Esophagus muscularis mucosa (tissue), 4 donors: ENCODE measurements at places on chromosomes 2 and 18. TPM values are rescaled to one million over a fixed set of nuclear protein-coding genes. Genes with fewer than 3 reads are reported as not detected.
A peak's percentile ranks its signal among the peaks of the same experiment; 100 is the strongest.

DNA sequence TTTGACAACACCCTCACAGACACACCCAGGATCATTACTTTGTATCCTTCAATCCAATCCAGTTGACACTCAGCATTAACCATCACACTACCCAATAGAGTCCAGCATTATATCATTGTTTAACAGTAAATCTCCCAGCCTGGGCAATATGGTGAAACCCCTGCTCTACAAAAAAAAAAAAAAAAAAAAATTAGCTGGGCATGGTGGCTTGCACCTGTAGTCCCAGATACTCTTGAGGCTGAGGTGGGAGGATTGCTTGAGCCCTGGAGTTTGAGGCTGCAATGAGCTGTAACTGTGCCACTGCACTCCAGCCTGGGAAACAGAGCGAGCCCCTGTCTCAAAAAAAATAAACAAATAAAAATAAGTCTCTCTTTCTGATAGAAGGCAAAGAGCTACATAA lies 304.0 kb downstream of the STK39 start:
- no peak overlapping the region for H3K27ac ChIP-seq
- DNase-seq, result no peak
- peaks cover 3% of the 10 kb centered on the region for H3K4me1 ChIP-seq
- H3K27me3 ChIP-seq, result no peaks in the 10 kb centered on the region

DNA sequence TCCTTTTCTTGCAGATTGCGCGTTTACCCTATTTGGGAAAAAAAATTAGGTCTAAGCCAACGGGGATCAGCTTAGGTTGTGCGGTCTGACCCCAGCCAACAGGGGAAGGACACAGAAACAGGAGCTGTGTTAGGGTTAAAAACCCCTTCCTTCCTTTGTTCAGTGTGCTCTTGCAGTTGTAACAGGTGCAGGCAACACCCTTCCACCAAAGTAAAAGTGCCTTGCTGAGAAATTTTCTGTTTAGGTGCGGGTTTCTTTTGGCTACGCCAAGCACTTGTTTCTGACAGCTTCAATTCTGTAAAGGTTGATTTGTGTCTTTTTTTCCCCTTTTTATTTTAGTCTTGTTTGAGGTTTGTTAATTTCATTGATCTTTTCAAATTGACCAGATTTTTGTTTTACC lies 92.5 kb downstream of the PTPN4 start:
- no peak overlapping the region for H3K4me3 ChIP-seq
- no peak overlapping the region for H3K27ac ChIP-seq
- no peaks in the 10 kb centered on the region for H3K36me3 ChIP-seq
- H3K27me3 ChIP-seq, result no peaks in the 10 kb centered on the region
- no peaks in the 10 kb centered on the region for H3K4me1 ChIP-seq
- no peak for DNase-seq

GRCh38 chr2:63926815-63927214 lies 85.1 kb downstream of the UGP2 start:
- H3K4me3 ChIP-seq, result no peak overlapping the region
- no peaks in the 10 kb centered on the region for H3K4me1 ChIP-seq
- no peaks in the 10 kb centered on the region for H3K27me3 ChIP-seq
- DNase-seq, result no peak
- H3K36me3 ChIP-seq, result peaks cover 27% of the 10 kb centered on the region

DNA sequence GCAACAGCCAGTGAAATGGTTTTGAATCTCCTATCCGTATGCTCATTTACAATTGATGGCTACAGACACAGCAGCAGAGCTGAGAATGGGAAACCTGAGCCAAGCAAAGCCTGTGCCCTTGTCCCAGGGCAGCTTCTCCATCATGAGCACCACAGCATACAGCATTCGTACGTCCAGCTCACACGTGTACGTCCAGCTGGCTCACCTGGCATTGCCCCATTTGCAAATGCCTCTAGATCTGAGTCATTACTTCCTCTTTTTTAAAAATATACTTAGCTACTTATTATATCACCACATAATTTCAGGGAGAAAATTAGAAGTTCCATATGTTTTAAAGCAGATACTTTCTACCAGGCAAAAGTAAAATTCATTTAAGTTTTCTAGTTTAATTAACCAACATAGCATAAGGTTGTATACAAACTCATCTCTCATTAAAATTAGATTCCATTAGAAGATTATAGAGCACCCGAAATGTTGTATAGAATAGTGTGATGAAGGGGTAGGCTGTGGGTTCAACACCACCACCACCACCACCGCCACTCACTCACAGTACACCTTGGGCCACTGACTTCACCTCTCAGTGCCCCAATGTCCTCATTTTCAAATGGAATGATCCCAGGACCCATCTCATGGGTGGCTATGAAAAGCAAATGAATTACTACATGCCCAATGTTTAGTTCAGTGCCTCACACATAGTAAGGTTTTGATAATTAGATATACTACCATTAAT lies 31.4 kb upstream of the TMEM177 start:
- H3K4me1 ChIP-seq, result no peaks in the 10 kb centered on the region
- H3K27me3 ChIP-seq, result no peaks in the 10 kb centered on the region
- H3K4me3 ChIP-seq, result no peak overlapping the region
- no peak overlapping the region for H3K27ac ChIP-seq

DNA sequence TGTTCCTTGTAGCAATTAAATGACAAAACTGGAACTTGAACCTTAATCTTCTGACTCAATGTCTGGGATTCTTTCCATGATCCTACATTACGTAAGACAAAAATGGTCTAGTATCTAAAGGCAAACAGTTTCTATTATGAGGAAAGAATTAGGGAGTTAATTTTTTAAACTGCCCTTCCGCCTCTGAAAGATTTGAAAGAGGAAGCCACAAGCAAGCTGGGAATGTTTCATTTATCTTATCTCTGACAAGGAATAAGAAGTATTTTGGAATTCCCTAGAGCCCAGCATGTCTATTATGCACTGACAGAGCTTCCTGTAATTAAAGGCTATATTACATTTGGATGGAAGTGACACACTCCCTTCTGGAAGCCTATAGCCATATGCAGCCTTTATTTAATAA lies 558.8 kb upstream of the CDH2 start:
- H3K4me1 ChIP-seq, result no peaks in the 10 kb centered on the region
- H3K27me3 ChIP-seq, result no peaks in the 10 kb centered on the region
- no peak for DNase-seq

DNA sequence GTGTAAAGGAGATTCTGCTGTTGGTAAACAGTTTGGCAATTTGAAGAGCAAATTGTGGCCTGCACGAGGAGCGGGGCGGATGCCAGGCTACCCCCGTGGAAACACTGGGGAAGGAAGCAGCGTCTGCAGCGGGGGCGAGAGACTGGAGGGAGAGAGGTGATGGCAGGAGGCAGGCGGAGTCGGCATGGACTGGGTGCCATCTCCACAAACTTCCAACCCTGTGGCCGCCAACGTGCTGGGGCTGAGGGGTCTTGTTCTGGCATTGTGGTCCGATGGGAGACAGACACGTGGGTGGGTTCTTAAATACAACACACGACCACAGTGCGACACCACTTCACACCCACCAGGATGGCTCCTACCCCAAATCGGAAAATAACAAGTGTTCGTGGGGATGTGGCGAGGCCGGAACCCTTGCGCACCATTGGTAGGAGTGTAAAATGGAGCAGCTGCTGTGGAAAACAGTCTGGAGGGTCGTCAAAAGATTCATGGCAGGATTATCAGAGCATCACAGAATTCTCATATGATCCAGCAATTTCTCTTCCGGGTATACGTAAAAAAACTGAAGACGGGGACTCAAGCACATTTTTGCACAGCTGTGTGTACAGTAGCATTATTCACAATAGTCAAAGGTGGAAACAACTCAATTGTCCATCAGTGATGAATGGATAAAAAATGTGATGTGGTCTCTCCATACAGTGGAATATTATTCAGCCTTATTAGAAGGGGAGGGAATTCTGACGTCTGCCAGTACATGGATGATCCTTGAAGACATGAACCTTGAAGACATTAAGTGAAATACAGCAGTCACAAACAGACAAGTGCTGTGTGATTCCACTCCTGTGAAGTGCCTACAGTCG lies 82.4 kb upstream of the HPCAL1 start:
- DNase-seq, result no peak
- peaks cover 30% of the 10 kb centered on the region for H3K27me3 ChIP-seq
- H3K27ac ChIP-seq, result no peak overlapping the region
- no peaks in the 10 kb centered on the region for H3K36me3 ChIP-seq
- no peak overlapping the region for H3K4me3 ChIP-seq

DNA sequence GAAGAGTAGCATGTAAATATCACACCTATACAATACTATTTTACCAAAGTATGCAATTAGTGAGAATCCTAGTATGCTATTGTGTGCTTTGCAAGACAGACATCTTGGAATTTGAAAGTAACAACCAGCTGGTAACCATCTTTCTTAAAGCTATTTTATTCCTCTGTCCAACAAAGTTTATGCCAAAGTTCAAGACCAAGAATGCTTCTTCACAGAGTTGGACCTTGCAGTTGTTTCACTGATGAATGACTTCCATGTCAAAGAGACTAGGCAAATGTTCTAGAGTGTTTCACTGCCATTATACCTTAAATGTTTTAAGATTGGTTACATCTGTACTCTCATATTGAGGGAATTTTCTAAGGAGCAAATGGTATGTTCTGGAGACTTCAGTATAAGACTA lies 215.2 kb upstream of the CRIM1 start:
- no peaks in the 10 kb centered on the region for H3K27me3 ChIP-seq
- H3K36me3 ChIP-seq, result no peaks in the 10 kb centered on the region
- no peak overlapping the region for H3K4me3 ChIP-seq
- H3K27ac ChIP-seq, result no peak overlapping the region
- no peak for DNase-seq

DNA sequence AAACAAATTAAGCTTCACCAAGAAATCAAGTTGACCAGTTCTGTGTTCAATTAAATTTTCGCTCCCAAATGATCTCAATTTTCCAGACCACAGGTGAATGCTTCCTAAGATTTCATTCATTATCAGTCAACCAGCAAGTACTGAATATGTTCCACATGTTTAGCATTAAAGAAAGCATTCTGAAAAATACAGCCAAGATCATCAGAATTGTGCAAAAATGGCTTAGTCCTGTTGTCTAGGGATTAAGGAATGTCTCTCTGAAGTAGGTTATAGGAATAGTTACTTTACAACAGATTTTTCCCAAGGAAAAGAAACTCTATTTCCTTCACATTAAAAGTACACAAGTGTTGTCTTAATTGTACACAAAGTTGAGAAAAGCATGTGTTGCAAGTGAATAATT lies 69.2 kb downstream of the NRXN1 start:
- DNase-seq, result no peak
- no peaks in the 10 kb centered on the region for H3K36me3 ChIP-seq
- no peaks in the 10 kb centered on the region for H3K27me3 ChIP-seq
- H3K27ac ChIP-seq, result no peak overlapping the region
- no peaks in the 10 kb centered on the region for H3K4me1 ChIP-seq

- H3K4me3 ChIP-seq, result no peak overlapping the region
- no peak overlapping the region for H3K27ac ChIP-seq
- no peak for DNase-seq
- H3K4me1 ChIP-seq, result peaks cover 4% of the 10 kb centered on the region
- no peaks in the 10 kb centered on the region for H3K27me3 ChIP-seq
Measured at GRCh38 chr2:191907545-191907944, 60.7 kb upstream of the CAVIN2 start.

DNA sequence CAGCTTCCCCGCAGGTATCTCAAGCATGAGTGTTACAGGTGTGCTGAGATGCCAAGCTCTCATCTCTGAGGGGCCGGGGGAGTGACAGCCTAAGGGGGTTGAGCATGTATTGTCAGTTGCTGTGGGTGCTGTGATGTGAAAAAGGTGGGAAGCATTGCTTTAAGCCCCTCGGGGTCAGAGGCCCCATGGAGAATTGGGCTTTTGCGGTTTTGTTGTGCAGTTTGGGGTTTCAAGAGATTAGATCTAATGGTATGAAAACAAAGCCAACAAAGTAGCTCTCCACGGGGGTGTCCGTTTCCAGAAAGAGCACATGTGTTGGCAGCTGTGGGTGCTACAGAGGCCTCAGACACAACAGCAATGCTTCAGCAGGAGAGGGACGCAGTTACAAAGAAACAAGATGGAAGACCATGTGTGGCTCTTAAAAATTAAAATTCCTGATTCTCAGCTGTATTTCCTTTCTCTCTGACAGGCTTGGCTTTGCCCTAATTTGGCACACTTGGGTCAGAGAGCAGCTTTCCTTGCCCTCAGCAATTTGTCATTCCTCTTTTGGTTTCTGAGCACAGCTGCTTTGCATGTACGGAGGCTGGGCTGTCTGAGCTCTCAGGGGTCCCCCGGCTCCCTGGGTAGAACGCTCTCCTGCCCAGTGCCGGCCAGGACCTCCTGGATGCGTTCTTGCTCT lies 69.9 kb downstream of the TMEM247 start:
- no peak for DNase-seq
- no peaks in the 10 kb centered on the region for H3K27me3 ChIP-seq
- peak overlapping the region; percentile 57 for H3K27ac ChIP-seq
- peaks cover 28% of the 10 kb centered on the region for H3K36me3 ChIP-seq
- H3K4me1 ChIP-seq, result peaks cover 95% of the 10 kb centered on the region

DNA sequence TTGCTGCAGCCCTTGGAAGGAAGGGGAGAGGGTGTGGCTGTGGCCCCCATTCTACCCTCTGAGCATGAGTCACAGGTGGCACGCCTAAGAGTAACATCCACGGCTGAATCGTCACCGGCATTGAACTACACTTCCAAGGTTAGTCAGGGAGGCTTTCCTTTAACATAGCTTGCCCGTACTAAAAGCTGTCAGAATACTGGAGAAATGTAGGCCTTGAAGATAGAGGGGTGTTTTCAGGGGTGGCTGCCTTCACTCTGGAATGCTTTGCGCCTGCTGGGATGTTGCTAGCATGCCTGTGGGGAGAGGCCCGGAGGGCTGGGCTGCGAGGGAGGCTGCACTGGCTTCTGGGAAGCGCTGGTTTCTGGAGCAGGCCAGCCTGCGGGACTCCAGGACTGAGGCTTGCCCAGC lies 333.7 kb downstream of the AGAP1 start:
- no peak for DNase-seq
- no peak overlapping the region for H3K4me3 ChIP-seq
- H3K27ac ChIP-seq, result no peak overlapping the region

- H3K27me3 ChIP-seq, result no peaks in the 10 kb centered on the region
- H3K4me1 ChIP-seq, result no peaks in the 10 kb centered on the region
- H3K36me3 ChIP-seq, result no peaks in the 10 kb centered on the region
- DNase-seq, result peak; percentile 72
Measured at GRCh38 chr2:21261591-21261990, 137.8 kb downstream of the TDRD15 start.

DNA sequence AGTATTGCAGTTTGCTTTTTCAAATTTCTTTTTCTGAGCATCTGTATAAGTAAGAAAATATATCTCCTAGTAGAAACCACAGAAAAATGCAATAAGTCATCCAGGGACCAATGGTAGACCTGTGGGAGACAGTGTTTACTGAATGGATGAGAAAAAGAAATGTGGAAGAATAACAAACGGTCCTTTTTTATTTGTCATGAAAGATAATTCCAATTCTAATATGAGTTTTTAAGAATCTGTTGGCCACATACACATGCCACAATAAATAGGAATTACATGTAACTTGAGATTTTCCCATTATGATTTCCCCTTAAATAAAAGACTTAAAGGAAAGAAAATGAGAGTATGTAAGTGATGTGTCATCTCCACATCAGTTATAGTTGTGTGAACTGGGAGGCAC lies 107.7 kb upstream of the RAB27B start:
- H3K27ac ChIP-seq, result no peak overlapping the region
- no peaks in the 10 kb centered on the region for H3K36me3 ChIP-seq
- no peaks in the 10 kb centered on the region for H3K4me1 ChIP-seq
- DNase-seq, result no peak

ASB18 gene
- not detected for total RNA-seq

HAAO gene
- 3.2 TPM for total RNA-seq

REG1B gene
- total RNA-seq, result not detected

TRIM54 gene
- total RNA-seq, result not detected

TMEM37 gene
- total RNA-seq, result 2.2 TPM

RAB17 gene
- total RNA-seq, result 0.84 TPM

UGT1A3 gene
- not detected for total RNA-seq
